ENCODE measurements at places on chromosomes 3 and 15. TPM values are rescaled to one million over a fixed set of nuclear protein-coding genes. Genes with fewer than 3 reads are reported as not detected.
A peak's percentile ranks its signal among the peaks of the same experiment; 100 is the strongest.

Gene EBLN2
- 8.2 TPM for total RNA-seq

GRCh38 chr3:32937331-32937730 is 14.1 kb upstream of the CCR4 start:
- H3K4me3 ChIP-seq = no peak overlapping the region
- H3K27ac ChIP-seq = no peak overlapping the region
- H3K36me3 ChIP-seq = no peaks in the 10 kb centered on the region
- H3K4me1 ChIP-seq = no peaks in the 10 kb centered on the region

DNA sequence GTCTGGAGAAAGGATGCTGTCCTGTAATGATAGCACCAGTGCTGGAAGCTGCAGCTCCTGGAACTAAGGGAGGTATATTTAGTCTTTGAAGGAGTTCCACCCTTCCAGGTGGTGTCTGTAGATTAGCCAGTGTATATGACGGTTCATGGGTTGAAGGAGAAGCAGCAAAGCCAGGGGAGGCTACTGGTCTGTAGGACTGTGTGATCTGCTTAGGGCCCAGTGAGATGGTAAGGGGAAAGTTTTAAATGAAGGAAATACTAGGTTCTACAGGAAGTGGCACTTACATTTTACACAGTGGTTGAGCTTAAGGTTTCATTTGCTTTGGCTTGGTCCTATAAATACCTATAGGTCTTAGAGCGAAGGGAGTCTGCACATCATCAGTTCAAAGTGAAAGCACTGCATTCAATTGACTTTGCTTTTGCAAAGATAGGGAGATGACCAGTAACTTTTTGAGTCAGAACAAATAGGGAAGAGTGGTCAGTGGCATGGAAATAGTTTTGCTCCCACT is 5.6 kb downstream of the SLC25A38 start:
- no peaks in the 10 kb centered on the region for H3K27me3 ChIP-seq
- H3K36me3 ChIP-seq = no peaks in the 10 kb centered on the region
- H3K27ac ChIP-seq = no peak overlapping the region
- H3K4me1 ChIP-seq = peaks cover 15% of the 10 kb centered on the region

DNA sequence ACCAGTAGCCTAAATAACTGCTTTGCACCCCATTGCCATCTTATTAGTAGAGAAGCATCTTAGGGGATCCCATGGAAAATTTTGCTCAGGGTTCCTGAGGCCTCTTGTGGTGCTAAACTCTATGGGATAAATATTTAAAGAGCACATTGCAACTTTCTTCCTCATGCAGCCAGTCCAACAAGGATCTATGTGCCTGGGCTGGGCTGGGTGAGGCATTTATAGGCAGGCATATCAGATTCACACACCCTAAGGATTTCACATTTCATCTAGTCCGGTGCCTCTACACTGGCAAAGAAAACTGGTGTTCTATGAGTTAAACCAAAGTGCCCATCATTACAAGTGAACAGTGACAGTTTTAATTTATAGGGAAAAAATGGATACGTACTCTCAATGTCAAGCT is 512.3 kb downstream of the EDEM1 start:
- H3K4me1 ChIP-seq = no peaks in the 10 kb centered on the region
- no peaks in the 10 kb centered on the region for H3K36me3 ChIP-seq
- H3K4me3 ChIP-seq = no peak overlapping the region
- no peaks in the 10 kb centered on the region for H3K27me3 ChIP-seq
- DNase-seq = no peak

GRCh38 chr3:32493437-32494414 is 8.9 kb downstream of the CMTM6 start:
- no peaks in the 10 kb centered on the region for H3K4me1 ChIP-seq
- no peak overlapping the region for H3K4me3 ChIP-seq
- no peaks in the 10 kb centered on the region for H3K27me3 ChIP-seq
- DNase-seq = no peak

DNA sequence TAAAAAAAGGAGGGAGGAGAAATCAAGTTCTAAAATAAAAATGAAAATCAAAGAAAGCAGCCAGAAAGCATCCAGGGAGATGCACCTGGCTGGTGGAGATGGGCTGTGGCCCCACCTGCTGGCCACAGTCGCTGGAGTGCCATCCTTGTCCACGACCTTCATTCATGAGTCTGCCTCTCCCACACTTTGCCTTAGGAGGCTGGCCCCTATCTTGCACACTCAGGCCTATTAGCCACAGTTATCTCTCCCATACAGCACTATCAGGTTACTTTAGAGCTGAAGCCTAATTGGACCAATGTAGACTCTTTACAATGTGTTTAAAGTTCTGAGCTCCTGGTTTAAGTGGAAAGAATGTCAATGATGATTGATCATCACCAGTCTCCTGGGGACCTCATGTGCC is 392.0 kb upstream of the RORA start:
- H3K4me1 ChIP-seq = no peaks in the 10 kb centered on the region
- no peak for DNase-seq
- H3K4me3 ChIP-seq = no peak overlapping the region
- no peak overlapping the region for H3K27ac ChIP-seq

Gene RAB7A
- 98.0 TPM for total RNA-seq

- no peaks in the 10 kb centered on the region for H3K4me1 ChIP-seq
- H3K27me3 ChIP-seq = no peaks in the 10 kb centered on the region
- no peak for DNase-seq
- no peaks in the 10 kb centered on the region for H3K36me3 ChIP-seq
- no peak overlapping the region for H3K27ac ChIP-seq
- H3K4me3 ChIP-seq = no peak overlapping the region
These were observed 38.7 kb downstream of the HSPBAP1 start for GRCh38 chr3:122754929-122755328.

DNA sequence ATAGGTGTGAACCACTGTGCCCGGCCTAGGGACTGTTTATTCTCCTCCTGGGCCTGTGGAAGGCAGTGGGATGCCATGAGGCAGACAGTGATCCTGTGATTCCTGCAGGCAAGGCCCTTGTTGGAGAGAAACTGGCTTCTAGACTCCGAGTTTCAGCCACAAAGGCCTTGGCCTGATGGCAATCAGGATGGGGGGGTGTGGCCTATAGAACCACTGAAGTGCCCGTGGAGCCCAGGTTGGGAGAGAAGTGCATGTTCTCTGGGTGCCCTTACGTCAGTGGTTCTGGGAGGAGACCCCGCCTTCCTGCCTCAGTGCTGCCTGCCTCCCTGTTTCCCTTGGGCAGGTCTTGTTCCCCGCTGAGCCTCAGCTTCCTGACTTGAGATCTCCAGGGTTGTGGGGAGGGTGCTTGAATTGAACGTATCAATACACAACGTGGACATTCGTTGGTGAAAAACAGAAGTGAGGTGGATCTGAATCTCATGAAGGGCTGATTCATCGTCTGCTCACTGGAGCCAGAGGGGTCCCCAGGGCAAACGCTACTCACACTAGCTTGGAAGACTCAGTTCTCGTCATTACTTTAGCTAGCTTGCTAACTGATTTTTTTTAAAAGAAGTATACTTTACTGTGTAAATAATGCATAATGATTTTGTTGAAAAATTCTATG is 31.8 kb downstream of the IRAK2 start:
- no peak overlapping the region for H3K27ac ChIP-seq
- H3K4me3 ChIP-seq = no peak overlapping the region
- H3K27me3 ChIP-seq = no peaks in the 10 kb centered on the region
- DNase-seq = peak; percentile 54

Gene SPINK8
- not detected for total RNA-seq

GRCh38 chr3:171326717-171327440 is 133.3 kb downstream of the TNIK start:
- H3K27me3 ChIP-seq = no peaks in the 10 kb centered on the region
- H3K36me3 ChIP-seq = no peaks in the 10 kb centered on the region
- no peak for DNase-seq
- H3K27ac ChIP-seq = no peak overlapping the region

Gene SLMAP
- total RNA-seq = 80.8 TPM

DNA sequence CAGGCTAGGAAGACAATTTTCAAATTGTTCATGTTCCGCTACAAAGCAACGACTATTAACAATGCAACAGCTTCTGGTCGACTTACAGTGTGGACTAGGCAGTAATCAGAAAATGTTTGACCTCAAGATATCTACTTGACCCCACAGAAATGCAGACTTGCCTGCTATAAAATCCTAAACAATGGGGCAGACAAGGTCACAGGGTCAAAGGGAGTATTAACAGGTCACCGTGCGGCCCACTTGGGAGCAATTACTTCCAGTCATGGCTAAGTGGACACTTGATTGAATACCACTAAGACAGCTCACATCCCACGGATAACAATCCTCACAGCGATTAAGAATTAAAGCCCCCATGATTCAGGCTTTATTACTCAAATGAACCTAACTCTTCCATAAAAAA is 58.9 kb downstream of the FOXP1 start:
- H3K4me1 ChIP-seq = no peaks in the 10 kb centered on the region
- no peak for DNase-seq
- no peak overlapping the region for H3K27ac ChIP-seq
- no peaks in the 10 kb centered on the region for H3K36me3 ChIP-seq

DNA sequence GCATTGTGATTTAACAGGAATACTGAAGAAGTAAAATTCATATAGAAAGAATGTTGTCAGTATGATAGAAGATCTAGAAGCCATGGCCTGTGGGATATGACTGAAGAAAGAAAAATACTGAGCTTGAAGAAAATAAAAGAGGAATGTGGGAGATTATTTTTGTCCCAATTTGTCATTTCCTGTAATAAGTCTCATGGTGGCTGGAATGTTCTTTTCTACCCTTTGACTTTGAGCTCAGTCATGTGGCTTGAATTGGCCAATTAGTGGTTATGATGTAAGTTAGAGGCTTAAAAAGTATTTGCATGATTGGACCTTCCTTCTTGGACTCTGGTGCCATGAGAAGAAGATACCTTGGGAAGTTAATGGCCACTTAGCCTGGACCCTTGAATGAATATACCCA is 14.1 kb downstream of the APH1B start:
- peak overlapping the region; percentile 15 for H3K27ac ChIP-seq
- no peak for DNase-seq
- H3K4me3 ChIP-seq = no peak overlapping the region
- H3K27me3 ChIP-seq = no peaks in the 10 kb centered on the region

Gene GOLGA6B
- not detected for total RNA-seq

Gene CLCN2
- total RNA-seq = 87.8 TPM

GRCh38 chr15:44710236-44711095 is 657 bp downstream of the PATL2 start:
- H3K27ac ChIP-seq = peak overlapping the region; percentile 98
- peaks cover 4% of the 10 kb centered on the region for H3K4me1 ChIP-seq
- H3K27me3 ChIP-seq = no peaks in the 10 kb centered on the region
- peak; percentile 87 for DNase-seq
- H3K4me3 ChIP-seq = peak overlapping the region; percentile 74

GRCh38 chr3:64548200-64548889 is 139.5 kb downstream of the ADAMTS9 start:
- H3K4me3 ChIP-seq = no peak overlapping the region
- H3K36me3 ChIP-seq = no peaks in the 10 kb centered on the region
- no peaks in the 10 kb centered on the region for H3K27me3 ChIP-seq
- H3K27ac ChIP-seq = peak overlapping the region; percentile 40

- no peak for DNase-seq
- H3K27me3 ChIP-seq = no peaks in the 10 kb centered on the region
- H3K27ac ChIP-seq = no peak overlapping the region
- H3K4me1 ChIP-seq = peaks cover 19% of the 10 kb centered on the region
- peak overlapping the region; percentile 47 for H3K4me3 ChIP-seq
These were observed 42.5 kb downstream of the EPHB3 start for GRCh38 chr3:184604039-184604601.

Gene PSTPIP1
- total RNA-seq = 23.3 TPM

Gene GAP43
- not detected for total RNA-seq

DNA sequence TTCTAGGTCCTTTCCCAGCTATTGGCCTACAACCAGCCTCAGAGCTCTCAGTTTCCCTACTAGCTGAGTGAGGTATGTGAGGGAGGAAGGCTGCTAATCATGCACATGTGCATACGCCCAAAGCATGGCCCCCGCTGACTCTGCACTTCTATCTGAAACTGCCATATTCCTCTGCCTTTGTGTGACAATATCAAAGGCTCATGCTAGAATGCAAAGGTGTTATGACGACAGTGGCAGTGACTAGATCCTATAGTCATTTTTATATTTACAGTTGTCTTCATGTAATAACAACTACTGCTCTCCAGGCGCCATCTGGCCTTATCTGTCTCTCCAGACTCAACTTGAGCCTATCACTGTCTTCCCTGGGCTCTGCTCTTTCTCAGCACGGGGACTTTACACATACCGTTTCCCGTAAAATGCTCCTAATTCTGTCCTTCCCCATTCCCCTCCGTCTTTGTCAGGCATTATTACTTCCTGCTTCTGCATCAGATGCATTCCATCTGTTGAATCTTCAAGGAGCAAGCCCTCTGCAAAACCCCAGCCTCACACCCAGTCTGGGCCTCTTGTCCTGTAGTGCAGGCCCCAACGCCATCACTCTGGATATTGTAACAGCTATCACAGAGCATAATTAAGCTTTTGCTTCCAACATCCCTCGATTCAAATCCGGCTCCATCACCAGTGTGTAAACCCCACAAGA is 102.5 kb downstream of the PDCD6IP start:
- H3K27ac ChIP-seq = no peak overlapping the region
- H3K4me3 ChIP-seq = no peak overlapping the region
- no peaks in the 10 kb centered on the region for H3K27me3 ChIP-seq
- H3K36me3 ChIP-seq = no peaks in the 10 kb centered on the region
- no peaks in the 10 kb centered on the region for H3K4me1 ChIP-seq

Gene TCAIM
- 25.9 TPM for total RNA-seq

Gene ADAMTS9
- total RNA-seq = 11.0 TPM

GRCh38 chr3:12303534-12303933 is 14.7 kb downstream of the PPARG start:
- no peak overlapping the region for H3K27ac ChIP-seq
- H3K27me3 ChIP-seq = no peaks in the 10 kb centered on the region
- H3K4me3 ChIP-seq = no peak overlapping the region
- no peaks in the 10 kb centered on the region for H3K4me1 ChIP-seq
- H3K36me3 ChIP-seq = no peaks in the 10 kb centered on the region

Gene SMCO1
- not detected for total RNA-seq

GRCh38 chr3:79066481-79066880 is 701.3 kb downstream of the ROBO1 start:
- H3K4me3 ChIP-seq = no peak overlapping the region
- no peaks in the 10 kb centered on the region for H3K27me3 ChIP-seq
- no peak for DNase-seq
- H3K27ac ChIP-seq = no peak overlapping the region

DNA sequence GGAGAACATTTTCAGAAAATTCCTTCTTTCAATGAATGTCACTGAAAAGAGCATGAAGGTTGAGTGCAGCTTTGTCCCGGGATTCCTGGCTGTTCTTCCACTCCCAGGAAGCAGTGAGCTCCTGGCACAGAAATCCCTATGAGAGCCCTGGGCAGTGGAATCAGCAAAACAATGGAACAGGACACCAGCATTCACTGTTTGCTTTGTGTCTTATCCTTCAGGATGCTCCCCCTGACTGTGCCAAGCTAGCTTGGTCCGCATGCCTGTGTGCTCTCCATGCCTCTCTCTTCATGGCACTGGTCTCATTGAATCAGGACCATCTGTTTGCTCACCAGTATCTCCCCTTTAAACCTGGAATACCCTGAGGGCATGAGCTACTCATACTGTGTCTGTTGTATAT is 102.0 kb upstream of the GADL1 start:
- H3K36me3 ChIP-seq = no peaks in the 10 kb centered on the region
- no peaks in the 10 kb centered on the region for H3K4me1 ChIP-seq
- H3K4me3 ChIP-seq = no peak overlapping the region
- no peaks in the 10 kb centered on the region for H3K27me3 ChIP-seq
- no peak for DNase-seq
